ENCODE measurements at places on chromosomes 1 and 21.

- no peak for DNase-seq
Measured at GRCh38 chr1:78291418-78291817, 199.4 kb upstream of the PTGFR start.

GRCh38 chr1:15213341-15213821 lies 33.6 kb upstream of the FHAD1 start:
- peak; percentile 11 for DNase-seq

GRCh38 chr1:86389307-86389706 lies 6.8 kb downstream of the ODF2L start:
- no peak for DNase-seq

DNA sequence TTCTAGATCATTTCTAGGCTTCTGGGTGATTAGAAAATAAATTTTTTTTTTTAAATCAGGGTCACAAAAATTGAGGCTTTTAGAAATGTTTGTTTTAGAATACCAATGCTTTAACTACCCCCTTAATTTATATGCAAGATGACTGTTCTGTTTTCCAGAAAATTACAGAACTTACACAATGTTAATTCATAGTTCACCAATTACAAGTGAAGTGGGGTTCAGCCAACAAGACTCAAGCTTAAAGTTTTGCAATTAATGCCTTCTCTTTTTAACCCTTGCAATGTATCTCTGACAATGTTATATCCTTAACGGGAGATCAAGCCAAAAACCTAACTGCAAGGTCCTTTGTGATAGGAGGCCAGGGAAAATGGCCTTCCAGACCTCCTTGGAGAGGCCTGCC lies 5.6 kb downstream of the PRELP start:
- no peak for DNase-seq

DNA sequence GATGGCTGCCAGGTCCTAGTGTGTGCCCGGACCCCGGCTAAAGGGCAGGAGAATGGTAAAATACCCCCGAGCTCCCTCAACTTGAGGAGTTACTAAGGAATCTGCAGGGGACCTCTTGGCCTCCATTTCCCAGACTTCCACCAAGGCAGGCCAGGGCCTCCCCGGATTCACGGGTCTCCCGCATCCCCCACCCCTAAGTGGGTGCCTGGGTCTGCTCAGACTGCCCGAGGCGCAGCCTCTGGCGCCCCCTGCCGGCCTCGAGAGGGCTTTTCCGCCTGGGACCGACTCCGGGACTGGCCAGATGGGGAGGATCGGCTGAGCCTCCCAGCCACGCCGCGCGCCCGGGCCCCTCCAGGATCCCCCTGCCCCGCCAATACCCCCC lies 1.7 kb downstream of the PLEKHG5 start:
- DNase-seq, result no peak

GRCh38 chr1:84973498-84974334 lies 23.2 kb downstream of the MCOLN2 start:
- DNase-seq, result no peak

DNA sequence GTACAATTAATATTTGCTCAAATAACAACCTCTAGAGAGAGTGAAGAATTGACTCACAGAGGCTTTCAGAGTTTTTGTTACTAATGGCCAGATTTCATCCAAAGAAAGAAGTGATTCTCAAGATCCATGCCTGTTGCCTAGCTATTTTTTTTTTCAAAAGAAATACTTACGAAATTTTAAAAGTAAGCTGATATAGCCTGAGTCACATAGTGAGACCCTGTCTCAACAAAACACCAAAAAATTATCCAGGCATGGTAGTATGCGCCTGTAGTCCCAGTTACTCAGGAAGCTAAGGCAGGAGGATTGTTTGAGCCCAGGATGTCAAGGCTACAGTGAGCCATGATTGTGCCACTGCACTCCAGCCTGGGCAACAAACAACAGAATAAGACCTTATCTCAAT lies 14.6 kb downstream of the PALMD start:
- no peak for DNase-seq
